ENCODE measurements at places on chromosomes 6 and 20. TPM values are rescaled to one million over a fixed set of nuclear protein-coding genes. Genes with fewer than 3 reads are reported as not detected.

DNA sequence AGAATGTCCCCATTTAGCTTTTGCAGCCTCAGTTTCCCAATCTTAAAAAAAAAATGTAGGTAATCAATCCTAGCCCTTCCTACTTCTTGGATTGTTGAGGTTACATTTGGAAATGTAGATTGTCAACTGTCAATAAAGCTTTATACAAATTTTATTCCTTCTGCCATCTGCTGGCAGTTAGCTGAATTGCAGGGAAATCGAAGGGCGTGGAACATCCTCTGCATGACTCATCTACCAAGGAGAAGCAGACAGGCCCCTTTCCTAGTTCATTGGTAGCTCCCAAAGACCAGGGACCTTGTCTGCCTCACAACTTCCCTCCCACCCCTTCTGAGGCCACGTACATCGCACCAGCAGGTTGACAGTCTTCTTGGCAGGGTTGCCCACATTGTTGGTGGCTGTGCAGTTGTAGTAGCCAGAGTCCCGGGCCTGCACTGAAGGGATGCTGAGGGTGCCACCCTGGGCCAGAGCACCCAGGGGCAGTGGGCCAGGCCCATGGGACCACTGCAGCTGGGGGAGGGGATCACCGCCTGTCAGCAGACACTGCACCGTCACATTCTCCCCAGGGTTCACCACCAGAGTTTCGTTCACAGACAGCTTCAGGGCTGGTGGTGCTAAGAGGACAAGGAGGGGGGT is 43.6 kb downstream of the MDGA1 start:
- DNase-seq = peak; percentile 51
- no peak overlapping the region for H3K27ac ChIP-seq
- no peak overlapping the region for H3K4me3 ChIP-seq
- peaks cover 8% of the 10 kb centered on the region for H3K27me3 ChIP-seq

DNA sequence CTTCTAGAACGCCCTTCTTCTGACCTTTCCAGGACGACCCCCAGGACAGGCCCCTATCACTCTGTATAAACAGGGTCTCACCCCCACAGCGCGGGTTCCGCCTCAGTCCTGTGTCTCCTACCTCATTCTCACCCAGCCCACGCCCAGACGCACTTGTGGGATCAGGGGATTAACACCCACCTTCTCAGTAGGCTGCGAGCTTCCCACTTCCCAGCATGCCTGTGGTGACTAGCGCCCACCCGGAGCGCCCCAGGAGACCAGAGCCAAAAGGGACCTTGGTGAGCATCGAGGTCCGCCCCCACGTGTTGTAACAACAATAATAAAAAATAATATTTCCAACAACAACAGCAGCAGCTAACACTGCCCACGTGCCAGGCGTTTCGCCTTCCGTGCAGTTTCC is 40.9 kb upstream of the NOL4L start:
- no peak for DNase-seq
- no peak overlapping the region for H3K4me3 ChIP-seq
- peaks cover 5% of the 10 kb centered on the region for H3K4me1 ChIP-seq
- peaks cover 10% of the 10 kb centered on the region for H3K27me3 ChIP-seq
- H3K27ac ChIP-seq = no peak overlapping the region

- peaks cover 34% of the 10 kb centered on the region for H3K27me3 ChIP-seq
- H3K27ac ChIP-seq = no peak overlapping the region
- no peaks in the 10 kb centered on the region for H3K36me3 ChIP-seq
- no peak overlapping the region for H3K4me3 ChIP-seq
- DNase-seq = no peak
Measured at GRCh38 chr6:39054577-39055142, 6.1 kb downstream of the GLP1R start.

DNA sequence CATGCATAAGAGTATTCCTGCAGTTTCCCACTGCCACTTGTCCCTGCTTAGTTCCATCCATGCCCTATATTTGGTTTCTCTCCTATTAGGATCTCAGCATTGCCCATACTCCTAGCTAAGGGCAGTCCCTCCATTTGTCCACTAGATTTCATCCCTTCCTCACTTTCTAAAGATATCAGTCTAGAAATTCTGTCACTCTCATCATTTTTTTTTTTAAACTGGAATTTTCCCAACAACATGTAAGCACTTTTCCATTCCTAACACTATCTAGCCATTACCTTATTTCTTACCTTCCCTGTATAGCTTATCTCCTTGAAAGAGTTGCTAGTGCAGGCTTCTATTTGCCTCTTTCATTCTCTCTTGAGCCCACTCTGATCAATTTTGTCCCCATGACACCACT is 312.2 kb downstream of the BTBD3 start:
- no peak overlapping the region for H3K4me3 ChIP-seq
- H3K4me1 ChIP-seq = no peaks in the 10 kb centered on the region

- no peak for DNase-seq
- no peak overlapping the region for H3K27ac ChIP-seq
- H3K4me3 ChIP-seq = no peak overlapping the region
- H3K27me3 ChIP-seq = no peaks in the 10 kb centered on the region
- H3K36me3 ChIP-seq = no peaks in the 10 kb centered on the region
Measured at GRCh38 chr6:107246249-107246971, 131.1 kb upstream of the BEND3 start.

GRCh38 chr20:4166726-4167035 is 151.3 kb upstream of the RNF24 start:
- no peak overlapping the region for H3K4me3 ChIP-seq
- peaks cover 21% of the 10 kb centered on the region for H3K4me1 ChIP-seq
- no peaks in the 10 kb centered on the region for H3K36me3 ChIP-seq

DNA sequence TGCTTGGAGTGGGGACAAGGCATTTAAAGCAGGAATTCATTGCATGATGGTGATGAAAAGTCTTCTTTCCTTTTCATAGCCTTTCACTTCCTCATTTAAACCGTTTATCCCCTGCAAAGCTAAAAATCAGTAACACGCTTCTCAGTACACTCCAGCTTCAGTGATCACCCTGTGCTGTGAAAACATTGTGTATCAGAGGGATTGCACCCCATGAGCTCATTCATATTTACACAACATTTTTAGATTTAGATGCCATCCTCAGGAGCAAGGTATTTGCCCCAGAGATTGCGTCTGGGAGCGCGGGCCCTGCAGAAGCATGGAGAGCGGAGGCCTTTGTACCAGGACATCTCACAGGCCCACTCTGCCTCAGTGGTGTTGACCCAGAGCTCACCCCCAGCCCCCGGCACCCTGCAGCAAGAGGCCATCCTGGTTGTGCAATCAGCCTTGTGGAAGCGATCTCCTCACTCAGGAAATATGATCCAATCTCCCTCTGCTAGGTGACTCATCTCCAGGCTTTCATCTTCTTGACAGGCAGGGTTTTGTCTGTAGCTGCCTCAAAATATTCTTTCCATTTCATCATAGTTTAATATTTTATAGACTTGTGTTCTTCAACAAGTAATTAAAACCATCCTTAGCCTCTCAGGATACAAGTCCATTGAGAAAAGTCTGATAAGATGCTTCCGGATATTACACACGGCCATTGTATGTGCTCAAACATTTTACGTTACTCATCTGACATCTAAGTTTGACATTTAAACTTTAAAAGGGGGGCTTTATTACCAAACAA is 38.9 kb upstream of the THBS2 start:
- H3K27ac ChIP-seq = peak overlapping the region; percentile 86
- H3K4me1 ChIP-seq = peaks cover 64% of the 10 kb centered on the region
- H3K27me3 ChIP-seq = peaks cover 2% of the 10 kb centered on the region
- H3K4me3 ChIP-seq = peak overlapping the region; percentile 82
- H3K36me3 ChIP-seq = no peaks in the 10 kb centered on the region

DNA sequence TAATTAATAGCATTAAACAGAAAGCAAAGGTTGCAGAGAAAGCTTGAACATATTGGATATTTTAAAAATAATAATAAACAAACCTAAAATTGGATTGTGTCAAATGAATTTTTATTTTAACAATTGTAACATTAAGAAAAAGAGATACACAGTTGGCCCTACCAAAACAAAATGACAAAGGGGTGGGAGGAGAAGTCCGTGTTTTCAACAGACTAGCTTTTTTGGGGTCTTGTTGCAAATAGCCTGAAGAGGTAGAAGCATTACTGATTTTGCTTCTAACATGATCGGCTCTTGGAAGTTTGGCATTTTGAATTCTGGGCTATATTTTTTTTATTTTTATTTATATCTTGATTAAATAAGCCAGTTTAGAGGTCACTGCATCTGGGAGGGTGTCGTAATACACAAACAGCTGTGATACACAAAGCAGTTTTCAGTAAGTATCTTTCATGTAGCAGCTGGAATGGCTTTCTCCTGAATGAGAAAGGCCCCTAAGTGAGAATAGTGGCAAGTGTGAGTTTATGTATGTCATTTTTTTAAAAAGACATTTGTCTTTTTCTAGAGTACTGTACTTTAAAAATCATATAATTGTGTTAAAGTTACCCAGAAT is 85.5 kb upstream of the ZNF217 start:
- H3K4me1 ChIP-seq = peaks cover 30% of the 10 kb centered on the region
- no peaks in the 10 kb centered on the region for H3K36me3 ChIP-seq
- no peaks in the 10 kb centered on the region for H3K27me3 ChIP-seq
- H3K4me3 ChIP-seq = peak overlapping the region; percentile 31
- peak overlapping the region; percentile 36 for H3K27ac ChIP-seq

- no peak for DNase-seq
- peaks cover 17% of the 10 kb centered on the region for H3K4me1 ChIP-seq
- no peak overlapping the region for H3K4me3 ChIP-seq
- no peak overlapping the region for H3K27ac ChIP-seq
- H3K27me3 ChIP-seq = peaks cover 2% of the 10 kb centered on the region
- H3K36me3 ChIP-seq = peaks cover 17% of the 10 kb centered on the region
Measured at GRCh38 chr20:19966840-19967239, 50.3 kb upstream of the NAA20 start.

- H3K27me3 ChIP-seq = no peaks in the 10 kb centered on the region
- H3K4me3 ChIP-seq = no peak overlapping the region
- no peaks in the 10 kb centered on the region for H3K36me3 ChIP-seq
- no peak for DNase-seq
- H3K27ac ChIP-seq = no peak overlapping the region
Measured at GRCh38 chr6:79427721-79428120, 109.5 kb downstream of the LCA5 start.

DNA sequence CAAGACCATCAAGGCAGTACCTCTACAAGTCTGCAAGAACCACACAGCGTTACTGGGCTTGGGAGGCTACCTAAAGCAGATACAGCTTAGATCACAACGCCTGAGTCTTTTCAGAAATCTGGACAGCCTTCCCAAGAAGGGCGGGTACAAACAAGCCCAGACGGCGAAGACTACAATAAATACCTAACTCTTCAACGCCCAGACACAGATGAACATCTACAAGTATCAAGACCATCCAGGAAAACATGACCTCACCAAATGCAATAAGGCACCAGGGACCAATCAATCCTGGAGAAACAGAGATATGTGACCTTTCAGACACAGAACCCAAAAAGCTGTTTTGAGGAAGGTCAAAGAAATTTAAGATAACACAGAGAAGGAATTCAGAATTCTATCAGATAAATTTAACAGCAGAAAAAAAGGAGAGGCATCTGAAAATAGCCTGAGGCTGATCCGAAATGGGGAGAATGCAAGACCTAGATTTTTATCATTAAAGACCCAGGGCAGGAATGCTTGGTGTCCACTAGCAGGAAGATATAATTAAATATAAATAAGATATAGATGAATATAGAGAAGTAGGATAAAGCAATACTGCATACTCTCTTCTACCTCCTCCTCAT is 131.7 kb upstream of the COL21A1 start:
- DNase-seq = no peak
- H3K36me3 ChIP-seq = no peaks in the 10 kb centered on the region
- no peak overlapping the region for H3K27ac ChIP-seq
- H3K27me3 ChIP-seq = peaks cover 2% of the 10 kb centered on the region

- peaks cover 4% of the 10 kb centered on the region for H3K36me3 ChIP-seq
- H3K4me1 ChIP-seq = no peaks in the 10 kb centered on the region
- no peak for DNase-seq
- no peak overlapping the region for H3K27ac ChIP-seq
Measured at GRCh38 chr20:47970282-47970903, 185.1 kb upstream of the SULF2 start.

DNA sequence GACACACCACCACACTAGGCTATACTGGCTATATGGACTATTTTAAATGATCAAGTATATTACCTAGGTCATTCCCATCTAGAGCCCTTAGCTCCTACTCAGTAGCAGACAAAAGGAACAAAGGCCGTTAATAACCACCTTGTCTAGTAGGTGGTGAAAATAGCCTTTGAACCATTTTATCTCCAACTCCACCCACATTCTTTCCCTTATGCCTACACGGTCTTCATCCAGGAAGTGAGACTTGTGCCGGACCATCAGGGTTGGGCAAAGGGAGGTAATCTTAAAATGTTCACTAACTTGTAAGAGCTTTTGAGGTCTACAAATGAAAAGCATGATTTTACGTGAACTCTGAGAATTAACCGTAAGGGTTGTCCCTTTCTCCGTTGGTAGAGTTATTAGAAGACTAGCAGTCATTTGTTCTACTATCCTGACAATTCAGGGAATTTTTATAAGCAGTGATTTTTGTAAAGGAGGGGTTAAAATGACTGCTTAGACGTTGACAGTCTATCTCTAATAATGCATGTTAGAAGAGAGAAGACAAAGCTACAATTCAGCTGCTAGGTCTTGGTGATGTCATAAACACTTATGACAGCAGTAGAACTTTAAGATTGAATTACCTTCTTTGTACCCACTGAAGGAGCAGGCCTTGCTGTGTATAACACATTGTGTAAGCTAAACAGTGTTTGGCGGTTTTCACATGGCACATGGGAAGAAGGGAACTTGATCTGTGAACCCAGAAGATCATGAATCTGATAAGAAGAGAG is 371.8 kb upstream of the JAG1 start:
- no peak overlapping the region for H3K4me3 ChIP-seq
- H3K36me3 ChIP-seq = no peaks in the 10 kb centered on the region
- no peak overlapping the region for H3K27ac ChIP-seq
- H3K4me1 ChIP-seq = no peaks in the 10 kb centered on the region
- no peak for DNase-seq

DNA sequence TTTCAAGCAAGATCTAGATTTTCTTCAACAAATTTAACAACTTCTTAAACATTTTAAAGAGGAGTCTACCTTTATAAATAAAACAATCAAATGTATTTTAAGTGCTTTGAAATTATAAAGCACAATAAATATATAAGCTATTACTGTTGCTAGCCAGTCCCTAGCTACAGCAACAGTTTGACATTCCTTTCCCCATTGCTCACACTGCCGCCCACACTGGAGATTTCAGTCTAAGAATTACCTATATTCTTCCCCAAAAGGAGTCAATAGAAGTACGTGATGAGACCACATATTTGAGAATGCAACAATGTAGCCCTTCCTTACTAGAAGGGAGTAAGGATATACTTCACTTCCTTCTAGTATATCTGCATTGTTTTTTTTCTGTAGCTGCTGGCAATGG is 65.3 kb upstream of the RNF146 start:
- peaks cover 23% of the 10 kb centered on the region for H3K4me1 ChIP-seq
- DNase-seq = peak; percentile 57
- H3K27me3 ChIP-seq = no peaks in the 10 kb centered on the region
- no peak overlapping the region for H3K4me3 ChIP-seq
- peak overlapping the region; percentile 30 for H3K27ac ChIP-seq
- no peaks in the 10 kb centered on the region for H3K36me3 ChIP-seq

GRCh38 chr6:84927551-84927950 is 163.2 kb upstream of the TBX18 start:
- no peaks in the 10 kb centered on the region for H3K4me1 ChIP-seq
- no peaks in the 10 kb centered on the region for H3K27me3 ChIP-seq
- H3K27ac ChIP-seq = no peak overlapping the region
- no peaks in the 10 kb centered on the region for H3K36me3 ChIP-seq

The RNF217 gene
- 12.0 TPM for total RNA-seq

The WDR46 gene
- 87.4 TPM for total RNA-seq

The KHDC1L gene
- 0.44 TPM for total RNA-seq

The LY6G5C gene
- total RNA-seq = 2.0 TPM

The RUNX2 gene
- total RNA-seq = 7.4 TPM

The CST2 gene
- total RNA-seq = not detected

The PTGIS gene
- total RNA-seq = not detected
